ENCODE measurements at places on chromosomes 3 and 15.
A peak's percentile ranks its signal among the peaks of the same experiment; 100 is the strongest.

DNA sequence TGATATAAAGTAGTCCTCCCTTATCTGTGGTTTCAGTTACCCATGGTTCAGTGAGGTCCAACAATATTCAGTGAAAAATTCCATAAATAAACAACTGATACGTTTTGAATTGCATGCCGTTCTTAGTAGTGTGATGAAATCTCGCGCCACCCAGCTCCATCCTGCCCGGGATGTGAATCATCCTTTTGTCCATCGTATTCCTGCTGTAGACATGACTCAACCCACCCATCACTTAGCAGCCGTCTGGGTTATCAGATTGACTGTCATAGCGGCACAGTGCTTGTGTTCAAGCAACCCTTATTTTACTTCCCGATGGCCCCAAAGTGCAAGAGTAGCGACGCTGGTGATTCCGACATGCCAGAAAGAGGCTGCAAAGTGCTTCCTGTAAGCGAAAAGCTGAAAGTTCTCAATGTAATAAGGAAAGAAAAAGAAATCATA, 48.0 kb upstream of the MEX3B start:
- DNase-seq: no peak

DNA sequence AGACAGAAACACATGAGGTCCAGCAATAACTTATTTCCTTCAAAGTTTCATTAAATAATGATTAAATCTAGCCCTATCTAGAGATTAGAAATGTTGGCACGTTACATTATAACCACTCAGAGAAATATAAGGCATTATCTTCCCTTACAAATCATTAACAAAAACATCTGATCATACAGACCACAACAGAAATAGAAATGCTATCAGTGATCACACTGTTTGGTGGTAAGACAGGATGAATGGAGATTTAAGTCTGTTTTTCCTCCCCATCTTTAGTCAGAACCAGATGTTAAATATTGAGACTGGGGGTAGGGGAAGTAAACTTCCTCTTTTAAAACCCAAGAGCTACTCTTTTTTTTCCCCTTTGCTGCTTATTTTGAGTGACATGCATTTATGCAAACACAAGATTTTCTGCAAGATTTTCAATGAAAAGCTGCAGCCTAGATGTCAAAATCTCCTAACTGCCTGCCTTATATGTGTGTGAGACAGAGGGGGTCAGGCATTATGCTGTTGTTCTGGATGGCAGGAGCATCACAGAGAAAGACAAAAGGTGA, 70.4 kb downstream of the CBLB start:
- no peak for DNase-seq

DNA sequence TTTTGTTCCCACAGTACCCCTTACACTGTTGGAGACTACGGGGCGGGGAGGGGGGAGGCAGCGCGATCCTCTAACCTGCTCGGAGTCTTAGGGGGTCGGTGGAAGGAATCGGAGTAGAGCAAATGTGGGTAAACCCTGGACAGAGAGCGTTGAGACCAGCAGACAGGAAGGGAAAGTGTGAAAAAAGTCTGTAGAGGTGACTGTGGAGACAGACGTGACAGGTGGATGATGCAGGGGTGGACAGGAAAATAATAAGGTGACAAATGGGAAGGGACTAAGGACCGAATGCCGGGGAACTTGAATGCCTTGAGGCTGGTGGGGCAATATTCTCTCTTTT, 424 bp downstream of the EAF2 start:
- DNase-seq: no peak

DNA sequence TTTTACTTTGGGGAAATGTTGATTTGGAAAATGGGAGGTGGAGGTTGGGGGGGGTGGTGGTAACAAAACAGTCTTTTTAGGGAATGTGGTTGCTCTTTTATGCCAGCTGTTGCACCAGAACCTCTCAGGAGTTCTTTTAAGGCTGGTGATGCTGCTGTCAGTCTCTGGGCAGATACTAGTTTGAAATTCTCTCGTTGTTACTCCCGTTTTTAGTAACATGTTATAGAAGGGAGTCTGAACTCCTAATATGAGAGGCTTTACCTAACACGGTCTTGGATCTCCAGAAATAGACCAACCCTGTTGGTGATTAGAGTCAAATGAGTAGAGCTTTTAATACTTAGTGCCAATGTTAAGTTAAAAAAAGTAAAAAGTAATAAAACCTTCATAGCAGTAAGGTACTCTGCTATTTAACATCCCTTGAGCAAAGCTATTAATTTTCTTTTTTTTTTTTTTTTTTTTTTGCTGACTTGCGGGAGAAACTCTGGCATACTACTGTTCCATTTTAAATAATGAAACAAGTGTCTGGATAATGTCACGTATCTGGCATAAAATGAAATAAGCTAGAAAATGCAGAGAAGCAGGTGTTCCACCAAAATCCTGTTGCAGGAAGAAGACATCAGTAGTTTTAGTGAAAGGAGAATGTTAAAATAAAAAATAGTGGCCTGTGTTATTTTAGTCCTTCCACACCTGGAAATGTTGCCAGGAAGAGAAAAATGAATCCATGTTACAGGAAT, 156.7 kb downstream of the CACNA1D start:
- no peak for DNase-seq

DNA sequence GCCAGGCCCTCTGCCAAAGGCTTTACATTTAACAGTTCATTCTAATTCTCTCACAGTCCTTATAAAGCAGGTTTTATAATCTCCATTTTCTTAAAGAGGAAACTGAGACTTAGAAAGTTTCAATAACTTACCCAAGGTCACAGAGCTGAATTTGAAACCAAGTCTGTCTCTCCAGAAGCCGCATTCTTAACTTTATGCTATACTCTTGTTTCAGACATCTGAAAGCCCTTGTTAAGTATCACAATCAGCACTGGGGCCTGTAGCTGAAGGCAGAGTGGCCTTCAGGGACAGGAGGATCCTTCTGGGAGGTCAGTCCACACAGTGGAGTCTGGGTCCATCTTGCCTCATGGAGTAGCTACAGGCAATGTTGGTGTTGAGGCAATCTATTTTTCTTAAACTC, 27.9 kb downstream of the LRRN1 start:
- DNase-seq: no peak

GRCh38 chr3:38543586-38543985, 47.4 kb downstream of the EXOG start:
- no peak for DNase-seq

DNA sequence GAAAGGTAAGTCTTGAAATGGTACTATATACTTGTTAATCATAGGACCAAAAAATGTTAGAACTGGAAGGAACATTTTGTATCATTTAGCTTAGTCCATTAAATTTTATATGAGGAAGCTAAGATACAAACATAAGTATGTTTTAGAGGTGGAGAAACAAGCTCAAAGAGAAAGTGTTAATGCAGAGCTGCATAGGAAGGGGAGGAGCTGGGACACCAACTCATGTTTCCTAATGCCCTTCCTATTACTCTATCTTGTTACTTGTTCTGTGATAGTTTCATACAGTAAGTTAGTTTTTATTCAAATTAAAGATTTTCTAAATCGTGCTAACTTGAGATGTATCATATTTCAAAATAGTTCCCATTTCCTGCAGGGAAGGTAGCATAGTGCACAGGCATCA, 7.4 kb downstream of the SLC35A5 start:
- DNase-seq: no peak

- DNase-seq: no peak
Measured at GRCh38 chr3:73043414-73043813, 18.0 kb upstream of the EBLN2 start.

DNA sequence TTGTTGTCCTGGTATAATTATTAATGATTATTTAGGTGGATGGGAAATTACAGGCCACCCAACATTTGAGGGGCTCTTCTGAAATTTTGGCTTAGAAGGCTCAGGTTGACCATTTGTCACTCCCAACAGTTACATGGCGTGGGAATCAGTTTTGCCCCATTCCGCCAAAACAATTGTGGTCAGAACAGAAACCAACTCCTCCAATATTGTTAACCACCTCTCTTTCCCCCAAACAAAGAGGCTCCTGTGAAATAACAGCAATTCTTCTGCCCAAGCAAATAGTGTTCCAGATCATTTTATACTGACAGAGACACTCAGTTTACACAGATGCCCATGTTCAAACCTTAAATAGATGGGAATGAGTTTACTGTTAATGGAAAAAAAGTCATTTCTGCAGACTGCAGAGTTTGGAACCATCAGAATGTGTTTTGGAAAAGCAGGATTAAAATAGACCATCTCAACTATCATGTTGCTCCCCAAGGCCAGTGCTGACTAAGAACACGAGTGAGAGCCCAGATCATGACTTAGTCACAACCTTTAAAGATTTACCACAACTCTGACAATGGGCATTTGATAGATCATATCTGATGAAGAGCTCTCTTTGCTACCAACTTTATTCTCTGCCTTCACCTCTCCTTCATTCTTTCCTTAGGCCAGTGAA, 102.1 kb downstream of the DUT start:
- no peak for DNase-seq

DNA sequence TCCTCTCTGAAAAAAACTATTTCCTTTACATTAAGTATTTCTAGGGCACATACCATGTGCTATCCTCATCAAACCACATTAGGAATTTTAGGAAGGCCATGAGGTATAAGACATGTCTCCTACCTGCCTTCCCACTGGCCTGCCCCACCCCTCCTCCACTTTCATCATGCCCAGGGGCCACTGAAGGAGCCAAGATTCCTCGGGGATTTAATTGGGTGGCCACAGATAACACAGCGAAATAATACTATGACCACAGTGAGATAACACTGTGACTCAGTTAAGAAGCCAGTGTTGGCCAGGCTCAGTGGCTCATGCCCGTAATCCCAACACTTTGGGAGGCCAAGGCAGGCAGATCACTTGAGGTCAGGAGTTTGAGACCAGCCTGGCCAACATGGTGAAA, 9.8 kb upstream of the BMF start:
- DNase-seq: no peak

DNA sequence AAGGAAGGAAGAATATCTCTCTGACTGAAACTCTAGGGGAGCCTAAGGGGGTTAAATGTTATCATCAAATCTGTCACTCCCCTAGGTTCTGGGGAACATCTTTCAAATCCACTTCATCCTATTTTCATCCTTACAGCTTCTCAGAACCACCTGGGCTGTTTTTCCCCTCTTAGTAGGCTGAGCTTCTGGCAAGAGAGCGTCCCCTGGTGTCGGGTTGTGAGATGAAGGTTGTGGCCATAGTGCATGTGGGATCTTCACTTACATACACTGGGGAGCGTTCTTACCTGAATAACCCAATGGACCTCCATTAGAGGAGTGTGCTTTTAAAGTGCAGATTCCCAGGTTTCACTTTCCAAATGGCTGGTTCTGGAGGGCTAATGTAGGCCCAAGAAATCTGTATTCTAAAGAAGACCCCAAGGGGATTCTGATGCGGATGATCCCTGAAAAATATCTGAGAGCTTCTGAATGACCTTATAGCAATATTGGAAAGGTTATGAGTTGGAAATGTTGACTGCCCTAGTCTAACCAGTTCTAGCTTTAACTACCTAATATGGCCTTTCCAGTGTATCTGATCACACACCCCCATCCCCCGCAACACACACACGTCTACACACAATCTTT, 663.7 kb downstream of the AGBL1 start:
- DNase-seq: peak; percentile 37

DNA sequence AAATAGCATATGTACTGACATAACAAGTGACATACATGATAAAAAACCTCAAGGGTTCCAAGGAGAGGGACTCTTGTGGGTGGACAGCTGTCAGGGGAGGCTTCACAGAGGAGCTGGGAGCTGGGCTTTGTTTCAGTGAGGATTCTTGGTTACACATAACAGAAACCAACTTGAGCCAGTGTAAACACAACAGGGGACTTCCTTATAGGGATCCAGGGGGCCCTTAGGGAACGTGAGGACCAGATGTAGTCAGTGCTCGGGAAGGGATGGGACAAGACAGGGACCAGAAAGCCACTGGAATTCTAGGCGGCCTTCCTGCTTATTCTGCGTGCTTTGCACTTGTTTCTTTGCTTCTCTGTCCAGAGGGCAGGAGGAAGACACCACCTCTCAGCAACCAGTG, 34.9 kb downstream of the SNAPC5 start:
- no peak for DNase-seq

GRCh38 chr15:99998661-99999101, 265.4 kb upstream of the LYSMD4 start:
- DNase-seq: no peak

DNA sequence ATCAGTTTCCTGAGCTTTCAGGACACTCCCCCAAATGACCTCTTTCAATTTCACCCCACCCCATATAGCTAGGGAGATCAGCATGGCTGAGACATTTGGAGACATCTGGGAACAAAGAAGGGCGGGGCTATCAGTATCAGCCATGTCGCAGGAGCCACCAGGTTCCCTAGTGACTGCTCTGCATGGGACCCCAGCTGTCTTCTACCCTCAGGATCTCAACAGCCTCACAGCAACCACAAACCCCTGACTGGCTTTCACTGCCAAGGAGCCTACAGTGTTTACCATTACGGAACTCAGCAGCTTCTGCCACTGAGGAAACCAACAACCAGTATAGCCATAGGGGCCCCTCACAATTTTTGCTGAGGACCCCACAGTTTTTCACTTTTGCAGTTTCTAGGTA, 269.6 kb upstream of the TRIM42 start:
- no peak for DNase-seq

DNA sequence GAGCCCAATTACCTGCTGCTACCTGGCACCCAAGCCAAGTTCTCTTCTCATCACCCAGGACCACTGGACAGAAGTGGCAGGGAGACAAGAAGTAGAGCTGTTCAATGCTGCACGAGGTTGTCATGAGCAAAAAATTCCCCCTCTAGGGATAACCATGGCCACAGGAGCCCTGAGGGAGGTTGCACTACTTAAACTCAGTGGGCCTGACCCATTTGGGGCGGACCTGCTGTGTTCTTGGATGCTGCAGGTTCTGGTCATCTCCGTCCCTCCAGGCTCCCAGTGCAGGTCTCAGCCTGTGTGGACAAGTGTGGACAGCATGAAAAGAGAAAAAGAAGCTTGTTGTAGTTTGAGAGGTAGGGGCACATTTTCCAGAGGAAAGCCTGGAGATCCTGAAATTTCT, 26.1 kb upstream of the MANF start:
- no peak for DNase-seq

DNA sequence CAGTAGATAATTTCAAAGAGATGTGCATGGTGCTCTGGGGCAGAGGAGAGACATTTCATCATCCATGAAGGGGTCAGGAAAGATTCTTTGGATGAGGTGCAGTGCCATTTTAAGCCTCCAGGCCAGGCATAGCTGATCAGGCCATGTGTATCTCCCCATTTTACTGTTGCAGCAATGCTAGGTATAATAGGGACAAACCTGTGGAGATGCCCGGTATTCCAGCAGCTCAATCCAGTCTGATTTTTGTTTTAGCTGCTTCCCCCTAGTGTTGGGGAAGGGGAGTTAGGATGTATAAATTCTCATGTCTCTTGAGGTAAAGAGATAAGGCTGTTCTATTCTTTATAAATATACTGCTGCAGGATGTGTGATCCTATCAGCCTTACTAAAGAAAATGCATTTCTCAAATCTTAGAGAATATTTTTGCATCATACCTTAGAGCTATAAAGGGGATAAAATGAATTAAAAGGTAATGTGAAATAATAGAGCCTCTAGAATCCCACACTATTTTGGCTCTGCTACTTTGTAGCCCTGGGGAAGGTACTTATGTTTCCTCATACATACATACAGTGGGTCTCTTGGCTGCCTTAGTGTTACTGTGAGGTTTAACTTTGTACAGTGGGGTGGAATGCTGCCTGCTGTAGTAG, 5.2 kb downstream of the CDV3 start:
- no peak for DNase-seq

Data from activated CD8-positive, alpha-beta memory T cell treated with anti-CD3 and anti-CD28 coated beads for 1 hour (primary cell).